HAP-1 (cell line): ENCODE measurements at places on chromosomes 6 and 20.

DNA sequence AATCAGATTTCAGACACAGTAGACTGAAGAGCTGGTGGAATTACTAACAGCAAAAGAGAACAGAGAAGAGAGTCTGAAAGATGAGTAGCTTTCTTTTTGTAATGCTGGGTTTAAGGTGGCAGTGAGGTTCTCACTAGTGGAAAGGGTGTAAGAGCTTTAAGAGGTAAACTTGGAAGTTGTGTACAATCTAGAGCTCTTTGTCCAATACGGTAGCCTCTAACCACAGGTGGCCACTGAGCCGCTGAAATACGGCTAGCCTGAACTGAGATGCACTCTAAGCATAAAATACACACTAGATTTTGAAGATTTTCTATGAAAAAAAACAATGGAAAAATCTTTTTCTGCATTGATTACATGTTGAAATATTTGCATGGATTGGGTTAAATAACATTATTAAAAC, 4.0 kb downstream of the ELOVL2 start:
- no peak for DNase-seq

- peak; percentile 40 for DNase-seq
Measured at GRCh38 chr6:139371421-139372203, 2.8 kb downstream of the CITED2 start.

DNA sequence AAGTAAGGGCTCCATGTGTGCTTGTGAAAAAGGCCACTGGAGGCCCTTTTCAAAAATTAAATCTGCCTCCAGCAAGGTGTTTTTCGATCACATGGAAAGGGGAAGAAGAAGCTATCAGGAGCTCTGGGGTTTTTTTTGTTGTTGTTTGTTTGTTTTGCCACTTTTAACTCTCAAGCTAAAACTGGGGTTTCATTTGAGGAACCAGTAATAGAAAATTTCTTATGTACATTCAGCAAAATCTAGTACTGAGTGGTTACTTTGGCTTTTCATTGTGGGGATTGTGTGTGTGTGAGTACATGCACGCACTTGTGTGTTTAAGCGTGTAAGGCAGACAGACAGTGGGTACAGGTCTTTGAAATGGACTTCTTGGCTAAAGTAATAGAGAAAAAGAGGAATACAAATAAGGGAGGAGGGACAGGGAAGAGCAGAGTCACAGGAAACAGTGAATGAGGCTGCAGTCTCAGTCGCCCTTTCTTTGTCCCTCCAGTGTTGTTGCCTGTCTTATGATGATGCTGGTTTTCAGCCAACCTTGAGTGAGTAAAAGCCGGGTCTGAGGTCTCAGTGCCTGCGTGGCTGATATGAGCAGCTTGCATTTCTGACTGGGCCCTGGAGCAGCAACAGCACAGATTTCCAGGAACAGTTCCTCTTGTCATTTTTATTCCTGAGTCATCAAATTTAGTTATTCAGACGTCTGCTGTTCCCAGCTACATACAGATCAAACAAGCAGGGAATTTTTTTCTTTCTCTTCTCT, 26.2 kb downstream of the SLC16A10 start:
- peak; percentile 27 for DNase-seq

DNA sequence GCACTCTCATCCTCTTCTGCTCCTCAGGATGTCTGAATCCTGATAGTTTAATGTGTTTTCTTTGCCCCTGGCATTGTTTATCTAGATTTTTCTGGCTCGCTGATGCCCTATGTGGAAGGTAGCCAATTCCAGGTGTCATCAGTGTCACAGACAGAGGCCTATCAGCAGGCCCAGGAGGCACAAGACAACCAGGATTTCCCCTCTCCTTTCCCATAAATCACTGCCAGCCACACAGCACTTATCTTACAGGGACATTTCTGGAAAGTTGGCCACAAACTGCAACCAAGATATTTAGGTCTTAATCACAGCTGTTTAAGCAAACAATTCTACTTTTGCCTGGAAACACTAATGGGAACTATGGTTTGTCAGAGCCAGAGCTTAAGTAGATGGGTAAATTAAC, 28.1 kb downstream of the ADGRF5 start:
- DNase-seq, result no peak

- no peak for DNase-seq
Measured at GRCh38 chr20:37007898-37008649, 56.6 kb upstream of the SAMHD1 start.

- peak; percentile 5 for DNase-seq
Measured at GRCh38 chr20:17615645-17616479, 46.0 kb downstream of the DSTN start.

DNA sequence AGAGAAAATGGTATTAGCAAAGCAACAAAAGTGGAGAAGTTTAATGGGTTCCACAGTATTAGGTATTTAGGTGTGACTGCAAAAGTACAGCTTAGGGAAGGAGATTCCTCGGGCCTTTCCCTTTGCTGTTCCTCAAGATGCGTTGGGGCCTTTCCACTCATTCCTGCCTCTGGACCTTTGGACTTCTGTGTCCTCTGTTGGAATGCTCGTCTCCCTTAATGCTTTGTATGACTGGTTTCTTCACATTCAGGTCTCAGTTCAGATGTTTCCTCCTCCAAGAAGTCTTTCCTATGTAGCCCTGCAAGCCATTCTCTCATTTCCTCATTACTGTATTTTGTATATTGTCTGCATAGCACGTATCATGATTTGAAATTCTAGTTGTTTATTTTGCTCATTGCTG, 39.6 kb downstream of the CTNNBL1 start:
- DNase-seq, result no peak

DNA sequence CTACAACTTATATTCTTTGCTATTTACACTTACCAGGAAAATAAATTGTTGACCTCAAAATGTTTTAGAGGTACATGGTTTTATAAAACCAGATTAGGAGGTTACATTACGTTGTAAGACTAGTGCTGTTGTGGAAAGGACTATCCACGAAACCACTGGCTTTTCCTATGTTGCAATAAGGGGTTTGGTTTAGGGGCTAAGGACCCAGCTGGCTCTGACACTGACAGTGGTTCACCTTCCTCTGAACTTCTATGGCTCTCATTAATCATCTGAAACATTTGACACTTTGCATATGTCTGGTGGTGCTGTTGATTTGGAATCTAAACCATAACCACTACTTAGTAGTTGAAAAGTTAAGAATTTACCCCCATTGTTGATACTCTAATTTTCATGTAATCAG, 186.7 kb downstream of the NKAIN2 start:
- no peak for DNase-seq

DNA sequence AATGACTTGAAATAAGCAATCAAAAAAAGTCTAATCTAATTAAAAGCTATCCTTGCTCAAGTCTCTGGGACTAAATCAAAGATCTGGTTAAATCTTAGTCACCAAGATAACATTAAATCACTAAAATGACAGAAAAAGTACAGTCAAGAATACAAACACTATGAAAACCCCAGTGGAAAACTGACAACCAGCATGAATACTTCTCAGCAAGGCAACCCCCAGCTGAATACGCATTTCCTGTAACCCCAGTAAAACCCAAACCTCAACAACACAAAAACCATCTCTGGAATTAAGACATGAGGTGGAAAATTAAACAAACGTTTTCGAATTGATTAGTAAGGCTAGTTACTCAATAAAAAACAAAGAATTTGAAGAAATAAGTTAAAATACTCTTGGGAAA, 23.7 kb upstream of the ZC3H12D start:
- no peak for DNase-seq

GRCh38 chr6:126133984-126134383, 147.6 kb downstream of the TRMT11 start:
- no peak for DNase-seq

- DNase-seq, result peak; percentile 49
Measured at GRCh38 chr6:145042559-145042958, 692.8 kb downstream of the EPM2A start.

- DNase-seq, result peak; percentile 42
Measured at GRCh38 chr6:70210462-70210861, 92.4 kb downstream of the COL9A1 start.

GRCh38 chr20:50858525-50858924, 63.7 kb downstream of the BCAS4 start:
- DNase-seq, result no peak

GRCh38 chr6:42958125-42958524, 2.4 kb upstream of the GNMT start:
- no peak for DNase-seq

- no peak for DNase-seq
Measured at GRCh38 chr6:77456531-77457248, 6.6 kb downstream of the HTR1B start.

- DNase-seq, result no peak
Measured at GRCh38 chr20:46157625-46158024, 39.5 kb downstream of the CD40 start.

DNA sequence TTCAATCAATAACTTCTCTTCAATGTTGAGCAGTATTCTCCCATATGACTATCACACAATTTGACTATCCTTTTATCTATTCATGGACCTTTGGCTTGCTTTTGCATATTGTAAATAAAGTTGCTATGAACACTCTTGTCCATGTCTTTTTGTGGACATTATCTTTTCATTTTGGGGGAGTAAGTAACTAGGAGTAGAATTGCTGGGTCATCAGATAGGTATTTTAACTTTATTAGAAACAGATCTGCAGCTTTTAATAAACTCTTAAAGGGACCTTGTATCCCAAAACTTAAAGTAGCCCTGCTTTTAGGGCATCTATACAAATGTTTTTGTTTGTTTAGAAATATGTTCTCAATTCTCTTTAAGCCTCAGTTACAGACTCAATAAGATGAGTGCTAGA, 614.2 kb upstream of the CITED2 start:
- DNase-seq, result no peak

DNA sequence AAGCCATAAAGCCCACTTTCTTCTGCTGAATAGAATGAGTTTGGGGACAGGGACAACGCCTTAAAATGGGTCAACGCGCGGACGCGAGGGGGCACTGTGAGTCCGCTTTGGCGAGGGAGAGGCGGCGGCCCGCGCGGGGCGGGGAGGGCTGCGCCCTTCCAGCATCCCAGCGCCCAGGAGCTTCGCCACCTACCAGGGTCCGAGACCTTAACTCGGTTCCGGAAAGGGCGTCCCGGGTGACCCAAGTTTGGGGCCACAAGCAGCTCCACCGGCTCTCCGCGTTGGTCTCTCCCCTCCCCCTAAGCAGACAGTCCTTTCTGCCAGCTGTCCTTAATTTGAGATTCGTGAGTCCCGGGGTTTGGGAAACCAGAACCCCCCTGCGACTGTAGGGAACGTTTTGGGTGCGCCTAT, 1.8 kb upstream of the SAMD5 start:
- peak; percentile 87 for DNase-seq

- no peak for DNase-seq
Measured at GRCh38 chr6:49118478-49118877, 344.6 kb downstream of the MMUT start.

- no peak for DNase-seq
Measured at GRCh38 chr6:111805511-111806164, 67.6 kb downstream of the FYN start.

DNA sequence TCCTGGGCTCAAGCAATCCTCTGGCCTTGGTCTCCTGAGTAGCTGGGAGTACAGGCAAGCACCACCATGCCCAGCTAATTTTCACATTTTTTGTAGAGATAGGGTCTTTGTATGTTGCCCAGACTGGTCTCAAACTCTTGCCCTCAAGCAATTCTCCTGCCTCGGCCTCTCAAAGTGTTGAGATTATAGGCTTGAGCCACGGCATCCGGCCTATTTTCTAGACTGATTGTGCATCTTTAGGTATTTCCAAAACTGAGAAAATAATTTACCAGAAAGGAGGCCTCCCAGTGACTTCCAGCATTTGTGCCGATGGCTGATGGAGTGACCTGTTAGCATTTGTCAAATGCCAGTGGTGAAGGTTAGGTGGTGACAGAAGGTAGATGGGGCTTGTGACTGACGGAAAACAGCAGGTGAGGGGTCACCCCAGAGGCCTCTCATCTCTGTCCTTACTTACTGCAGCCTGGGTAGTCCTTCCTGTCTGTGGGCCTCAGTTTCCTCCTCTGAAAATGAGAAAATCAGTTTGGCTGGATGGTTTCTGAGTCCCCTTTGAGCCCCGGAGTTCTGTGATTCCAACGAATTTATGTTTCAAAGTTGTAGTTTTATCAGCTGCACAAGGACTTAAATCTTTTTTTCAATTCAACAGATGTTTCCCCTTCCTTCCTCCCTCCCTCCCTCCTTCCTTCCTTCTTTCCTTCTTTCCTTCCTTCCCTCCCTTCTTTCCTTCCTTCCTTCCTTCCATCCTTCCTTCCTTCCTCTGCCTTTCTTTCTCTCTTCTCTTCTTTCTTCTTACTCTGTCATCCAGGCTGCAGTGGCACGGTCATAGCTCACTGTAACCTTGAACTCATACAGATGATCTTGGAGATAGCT, 53.5 kb downstream of the TGM2 start:
- no peak for DNase-seq

GRCh38 chr6:24721461-24722215, 2.7 kb upstream of the C6orf62 start:
- DNase-seq, result no peak

- DNase-seq, result no peak
Measured at GRCh38 chr6:147621961-147622360, 113.5 kb downstream of the SAMD5 start.

- DNase-seq, result no peak
Measured at GRCh38 chr20:20815711-20816455, 103.4 kb upstream of the RALGAPA2 start.

DNA sequence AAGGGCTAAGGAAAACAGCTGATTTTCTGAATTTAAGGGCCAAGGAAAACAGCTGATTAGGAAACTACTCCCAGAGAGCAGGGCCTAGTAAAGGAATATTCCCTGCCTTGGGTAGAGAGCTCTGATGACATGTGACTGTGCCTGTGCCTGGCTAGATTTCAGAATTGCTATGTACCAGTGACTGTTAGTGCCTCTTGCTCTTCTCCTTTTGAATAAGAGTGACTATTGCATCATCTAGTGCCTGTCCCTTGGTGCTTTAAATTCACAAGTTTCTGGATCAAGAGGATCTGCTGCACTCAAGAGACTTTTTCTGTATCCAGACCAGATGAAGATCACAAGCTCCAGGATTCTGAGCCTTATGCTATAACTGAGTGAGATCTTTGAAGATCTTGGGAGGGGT, 332.9 kb downstream of the KIF16B start:
- no peak for DNase-seq

- DNase-seq, result no peak
Measured at GRCh38 chr20:19709635-19710335, 48.3 kb upstream of the RIN2 start.

- no peak for DNase-seq
Measured at GRCh38 chr20:63164484-63165355, 51.2 kb downstream of the YTHDF1 start.

DNA sequence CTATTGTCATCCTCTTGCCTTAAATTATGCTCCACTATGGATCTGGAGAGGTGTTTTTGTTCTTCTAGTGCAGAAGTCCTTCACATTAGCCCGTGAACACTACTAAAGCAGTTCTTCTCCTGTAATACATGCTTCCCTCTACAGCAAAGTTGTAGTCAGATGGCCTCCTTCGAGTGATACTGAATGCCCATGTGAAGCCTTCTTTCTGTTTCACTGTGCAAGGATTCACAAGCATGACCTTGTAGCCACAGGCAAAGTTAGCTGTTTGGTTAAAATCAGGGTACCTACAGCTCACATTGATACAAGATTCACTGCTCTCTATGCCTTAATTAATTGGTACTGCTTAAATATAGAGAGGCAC, 47.6 kb downstream of the ARHGAP18 start:
- no peak for DNase-seq

GRCh38 chr6:83597051-83597450, 84.7 kb downstream of the PRSS35 start:
- no peak for DNase-seq

GRCh38 chr20:38840053-38840893, 34.8 kb downstream of the PPP1R16B start:
- DNase-seq, result no peak
